Endothelial cell (in vitro differentiated cells): ENCODE measurements at places on chromosomes 5 and 9.

DNA sequence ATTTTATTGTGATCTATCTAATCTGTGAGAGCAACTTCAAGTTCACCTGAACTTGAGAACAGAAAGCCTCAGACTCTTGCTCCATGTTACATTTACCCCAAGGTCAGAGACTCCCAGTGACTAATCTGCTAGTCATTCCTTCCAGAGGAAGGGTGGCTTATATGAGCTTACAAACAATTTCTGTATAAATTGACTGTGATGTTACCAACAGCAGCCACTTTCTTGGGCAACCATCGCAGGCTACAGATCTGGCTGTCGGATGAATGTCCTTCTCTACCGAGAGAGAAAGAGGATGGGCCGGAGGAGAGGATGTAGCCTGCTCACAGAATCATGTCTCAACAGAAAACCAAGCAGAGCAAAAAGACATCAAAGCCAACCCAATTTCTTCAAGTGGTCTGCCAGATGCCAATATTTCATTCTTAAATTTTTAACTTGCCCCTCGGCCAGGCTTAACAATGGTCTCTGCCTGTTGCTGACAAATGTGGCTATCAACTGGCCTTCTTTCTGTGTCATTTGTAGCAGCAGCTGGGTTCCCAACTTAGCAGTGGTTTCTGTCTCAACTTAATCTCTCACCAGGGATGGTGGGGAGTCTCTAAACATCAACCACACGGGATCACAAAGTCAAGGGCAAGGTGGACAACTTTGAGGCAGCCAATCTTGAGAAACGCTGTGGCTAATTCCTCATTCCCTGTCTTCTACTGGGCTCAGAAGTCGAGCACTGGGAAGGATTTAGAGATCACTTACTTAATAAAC is 81.3 kb downstream of the RAPGEF1 start:
- no peak overlapping the region for H3K4me3 ChIP-seq
- H3K36me3 ChIP-seq, result peaks cover 4% of the 10 kb centered on the region
- no peak for DNase-seq
- H3K27ac ChIP-seq, result no peak overlapping the region
- peaks cover 60% of the 10 kb centered on the region for H3K4me1 ChIP-seq
- H3K27me3 ChIP-seq, result peaks cover 4% of the 10 kb centered on the region

GRCh38 chr5:167626341-167627123 is 664.9 kb upstream of the WWC1 start:
- no peak overlapping the region for H3K27ac ChIP-seq
- H3K36me3 ChIP-seq, result no peaks in the 10 kb centered on the region
- H3K4me1 ChIP-seq, result peaks cover 3% of the 10 kb centered on the region
- H3K4me3 ChIP-seq, result no peak overlapping the region
- H3K27me3 ChIP-seq, result no peaks in the 10 kb centered on the region

DNA sequence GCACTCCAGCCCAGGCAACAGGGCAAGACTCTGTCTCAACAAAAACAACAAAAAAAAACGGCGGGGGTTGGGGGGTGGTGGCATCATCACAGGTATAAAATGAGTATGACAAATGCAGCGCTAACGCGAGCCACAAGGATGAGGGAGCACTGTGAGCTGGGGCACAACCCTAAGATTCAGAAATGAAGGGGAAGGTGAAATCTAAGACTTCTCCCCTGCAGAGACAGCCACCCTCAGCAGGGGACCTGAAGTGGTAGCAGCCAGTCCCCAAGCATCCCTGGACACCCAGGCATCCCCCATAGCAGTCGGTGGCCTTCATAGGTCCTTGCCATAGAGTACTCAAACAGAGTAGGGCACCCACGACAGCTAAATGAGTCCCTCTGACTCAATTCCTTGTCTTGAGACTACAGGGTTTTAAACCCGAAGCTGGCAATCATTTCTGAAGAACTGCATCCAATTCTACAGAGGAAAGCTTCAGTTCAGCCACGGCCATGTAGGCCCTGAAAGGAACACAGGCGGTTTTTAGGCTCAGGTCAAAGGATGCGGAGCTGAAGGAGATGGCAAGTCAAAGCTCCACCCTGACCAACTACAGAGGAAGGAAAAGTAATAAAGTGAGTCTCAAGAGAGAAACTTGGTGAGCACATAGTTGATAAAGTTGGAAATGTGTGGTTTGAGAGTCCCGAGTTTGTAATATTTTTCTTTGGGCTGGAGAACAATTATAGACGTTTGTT is 50.3 kb downstream of the MYO10 start:
- H3K4me1 ChIP-seq, result peaks cover 34% of the 10 kb centered on the region
- H3K36me3 ChIP-seq, result no peaks in the 10 kb centered on the region
- no peak overlapping the region for H3K27ac ChIP-seq
- no peak for DNase-seq

DNA sequence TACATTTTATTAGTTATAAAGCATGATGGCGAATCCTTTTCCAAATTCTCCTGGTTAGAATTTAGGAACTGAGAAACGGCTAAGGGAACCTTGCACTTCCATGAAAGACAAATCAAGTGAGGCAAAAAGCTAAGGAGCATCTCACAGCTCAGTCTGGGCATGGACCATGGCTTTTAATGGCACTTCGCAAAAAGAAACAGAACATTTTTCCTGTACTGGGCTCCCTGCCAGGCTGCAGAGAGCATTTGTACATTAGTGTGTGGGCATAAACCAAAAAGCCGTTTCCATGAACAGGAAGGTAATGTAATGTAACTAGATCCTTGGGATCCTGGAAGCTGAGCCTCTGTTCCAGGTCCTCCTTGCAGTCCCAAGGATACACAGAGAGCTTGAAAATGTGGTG is 354.2 kb downstream of the MRPS30 start:
- H3K4me1 ChIP-seq, result peaks cover 3% of the 10 kb centered on the region
- H3K4me3 ChIP-seq, result no peak overlapping the region
- H3K27me3 ChIP-seq, result peaks cover 3% of the 10 kb centered on the region
- DNase-seq, result no peak
- peaks cover 3% of the 10 kb centered on the region for H3K36me3 ChIP-seq

DNA sequence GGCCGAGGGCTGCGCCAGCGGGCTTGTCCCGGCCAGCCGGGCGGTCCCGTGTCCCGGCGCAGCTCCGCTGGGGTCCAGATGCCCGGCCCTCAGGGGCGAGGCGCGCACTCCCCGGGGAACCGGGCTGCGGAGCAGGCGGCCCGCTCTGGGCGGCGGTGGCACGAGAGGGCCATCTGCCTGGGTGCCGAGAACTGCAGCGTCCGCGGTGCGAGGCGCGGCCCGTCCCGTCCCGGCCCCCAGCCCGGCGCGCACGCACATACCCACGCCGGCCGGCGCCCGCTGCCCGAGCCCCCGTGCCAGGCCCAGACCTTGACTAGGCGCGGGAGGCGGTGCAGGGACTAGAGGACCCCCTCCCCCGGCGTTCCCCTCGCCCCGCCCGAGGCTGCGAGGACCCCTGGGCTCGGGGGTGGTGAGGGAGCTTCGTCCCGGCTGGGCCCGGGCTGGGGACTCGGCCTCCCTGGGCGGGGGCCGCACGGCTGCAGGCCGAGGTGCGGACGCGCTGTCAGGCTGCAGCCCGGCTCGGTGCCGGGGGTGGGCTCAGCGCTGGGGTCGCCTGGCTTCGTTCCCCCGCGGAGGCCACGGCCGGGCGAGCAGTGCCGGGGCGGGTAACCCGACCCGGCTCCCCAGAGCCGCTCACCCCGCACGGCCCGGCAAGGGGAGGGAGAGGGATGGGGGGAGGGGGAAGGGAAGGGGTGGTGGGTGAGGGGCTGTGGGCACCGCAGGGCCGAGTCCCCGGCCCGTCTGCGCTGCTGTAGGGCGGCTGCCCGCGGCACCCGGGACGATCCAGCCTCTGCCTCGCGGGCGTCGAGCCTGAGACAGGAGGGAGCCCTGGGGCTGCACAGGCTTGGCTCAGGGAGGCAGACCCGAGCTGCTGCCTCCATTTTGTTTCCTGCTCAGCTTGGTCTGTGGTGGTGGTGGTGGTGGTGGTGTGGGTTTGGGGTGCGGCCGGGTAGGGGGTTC is 1.2 kb upstream of the NSD1 start:
- peak; percentile 45 for DNase-seq
- peaks cover 14% of the 10 kb centered on the region for H3K36me3 ChIP-seq
- peaks cover 47% of the 10 kb centered on the region for H3K4me1 ChIP-seq
- H3K27ac ChIP-seq, result no peak overlapping the region
- H3K4me3 ChIP-seq, result peak overlapping the region; percentile 25

- H3K27me3 ChIP-seq, result peaks cover 1% of the 10 kb centered on the region
- no peaks in the 10 kb centered on the region for H3K4me1 ChIP-seq
- no peak for DNase-seq
- no peaks in the 10 kb centered on the region for H3K36me3 ChIP-seq
These were observed 59.6 kb downstream of the ATG10 start for GRCh38 chr5:82031220-82032119.
